ENCODE measurements at places on chromosomes 1 and 21. TPM values are rescaled to one million over a fixed set of nuclear protein-coding genes. Genes with fewer than 3 reads are reported as not detected.

Gene GJA5
- 5.1 TPM for polyA plus RNA-seq

Gene S100A5
- 0.40 TPM for polyA plus RNA-seq

Gene KRTAP8-1
- not detected for polyA plus RNA-seq

- DNase-seq, result no peak
Observed at GRCh38 chr1:153801786-153802697, 26.8 kb downstream of the SLC27A3 start.

DNA sequence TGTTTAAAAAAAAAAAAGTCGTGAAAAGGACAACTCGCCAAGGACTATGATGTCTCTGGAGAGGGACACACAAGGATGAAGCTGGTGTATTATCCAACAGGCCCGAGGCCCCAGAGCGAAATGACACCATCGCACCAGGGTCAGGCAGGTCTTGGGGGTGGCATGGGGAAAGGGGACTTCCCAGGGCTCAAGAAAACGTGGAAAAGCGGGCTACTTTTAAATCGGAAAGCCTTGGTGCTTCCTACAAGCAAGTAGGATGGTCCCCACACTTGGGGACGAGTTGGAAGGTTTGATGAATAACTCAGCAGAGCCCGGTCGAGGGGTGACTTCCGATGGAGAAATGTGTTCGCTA, 505 bp upstream of the GNPAT start:
- DNase-seq, result no peak

DNA sequence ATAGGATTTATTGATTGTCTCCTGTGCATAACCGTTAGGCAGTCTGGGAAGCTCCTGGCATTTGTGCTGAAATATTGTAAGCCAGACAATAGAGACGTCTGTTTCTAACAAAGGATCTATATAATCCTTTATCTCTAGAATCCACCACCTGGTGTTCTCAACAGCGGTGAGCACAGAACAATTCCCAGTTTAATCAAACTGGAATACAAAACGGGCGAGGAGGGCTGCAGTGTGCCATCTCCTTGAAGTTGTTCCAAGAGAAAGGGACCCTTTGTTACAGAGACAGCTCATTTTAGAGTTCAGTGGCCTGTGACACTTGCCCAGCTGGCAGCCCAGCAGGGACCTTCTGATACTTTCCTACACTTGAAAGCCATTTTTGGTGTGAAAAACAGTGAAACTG, 162.8 kb upstream of the IVNS1ABP start:
- DNase-seq, result no peak

DNA sequence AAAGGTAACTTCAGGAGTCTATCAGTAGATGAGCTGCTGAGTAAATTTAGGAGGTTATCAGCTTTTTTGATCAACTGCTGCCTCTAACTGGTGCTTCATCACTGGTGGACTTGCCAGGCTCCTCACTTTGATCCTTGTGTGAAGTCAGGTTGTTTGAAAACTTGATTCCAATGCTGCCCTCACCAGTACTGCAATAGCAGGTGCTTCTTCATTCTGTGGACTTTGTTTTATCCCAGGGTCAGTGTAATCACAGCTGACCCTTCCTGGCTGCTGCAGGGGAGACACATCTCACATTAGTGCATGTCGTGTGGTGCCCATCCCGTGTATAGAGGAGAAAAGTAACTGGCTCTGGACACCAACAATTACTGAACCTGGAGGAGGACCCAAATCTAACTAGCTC, 20.0 kb upstream of the KIAA1614 start:
- DNase-seq, result no peak

- no peak for DNase-seq
Observed at GRCh38 chr1:244395965-244396364, 55.7 kb downstream of the ADSS2 start.

DNA sequence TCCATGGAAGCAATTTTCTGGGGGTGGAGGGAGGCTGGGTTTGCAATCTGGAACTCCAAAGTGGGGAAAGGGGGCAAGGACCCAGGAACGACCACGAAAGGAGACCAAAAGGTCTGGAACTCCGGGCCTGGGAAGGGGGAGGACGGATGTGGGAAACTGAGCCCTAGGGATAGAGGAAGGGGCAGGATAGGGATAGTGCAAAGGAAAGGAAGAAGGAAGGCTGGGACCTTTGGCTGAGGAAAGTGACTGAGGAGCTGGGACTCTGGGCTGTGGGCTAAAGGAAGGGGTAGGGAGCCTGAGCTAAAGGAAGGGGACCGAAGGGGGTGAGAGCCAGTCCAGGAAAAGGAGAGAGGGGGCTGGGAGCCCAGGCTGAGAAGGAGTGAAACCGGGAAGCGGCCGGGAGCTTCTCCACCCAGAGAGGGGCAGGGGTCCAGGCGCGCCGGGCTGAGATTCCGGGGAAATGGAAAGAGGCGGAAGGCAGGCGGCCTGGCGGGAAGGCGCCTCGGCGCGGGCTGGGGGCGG, 395 bp downstream of the SLC9A1 start:
- no peak for DNase-seq
